ENCODE measurements at places on chromosomes 4 and X.
A peak's percentile ranks its signal among the peaks of the same experiment; 100 is the strongest.

DNA sequence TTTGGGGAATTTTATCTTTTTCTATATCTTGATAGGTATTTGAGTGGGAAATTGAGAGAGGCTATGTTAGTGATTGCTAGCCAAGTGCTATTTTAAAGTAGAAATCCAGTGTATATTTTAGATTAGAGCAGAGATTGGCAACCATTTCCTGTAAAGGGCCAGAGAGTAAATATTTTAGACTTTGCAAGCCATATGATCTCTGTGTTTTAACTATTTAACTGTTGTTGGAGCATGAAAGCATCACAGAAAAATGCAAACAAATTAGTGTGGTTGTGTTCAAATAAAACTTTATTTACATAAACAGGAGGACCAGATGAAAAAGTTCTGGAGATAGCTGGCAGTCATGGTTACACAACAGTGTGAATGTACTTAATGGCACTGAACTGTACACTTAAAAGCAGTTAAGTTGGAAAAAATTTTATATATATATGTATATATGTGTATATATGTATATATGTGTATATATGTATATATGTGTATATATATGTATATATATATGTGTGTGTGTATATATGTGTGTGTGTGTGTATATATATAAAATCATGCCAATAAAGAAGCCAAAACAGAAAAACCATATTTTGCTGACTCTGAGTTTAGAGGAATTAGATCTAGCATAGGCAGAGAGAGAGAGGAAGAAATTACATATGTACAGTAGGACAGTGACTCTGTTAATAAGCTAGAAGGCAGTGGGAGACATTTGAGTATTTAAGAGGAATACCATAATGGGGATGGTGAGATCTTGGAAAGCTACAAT is 83.4 kb downstream of the TMEM164 start:
- DNase-seq: no peak

- no peak for DNase-seq
Observed at GRCh38 chr4:30601070-30601865, 118.9 kb upstream of the PCDH7 start.

GRCh38 chrX:36334572-36334971 is 415.0 kb downstream of the CFAP47 start:
- DNase-seq: no peak

GRCh38 chrX:57675320-57675719 is 4.7 kb downstream of the NLRP2B start:
- DNase-seq: no peak

- no peak for DNase-seq
Observed at GRCh38 chrX:6778544-6779503, 243.9 kb upstream of the VCX3A start.

- DNase-seq: no peak
Observed at GRCh38 chr4:183413234-183414200, 30.9 kb upstream of the CDKN2AIP start.

DNA sequence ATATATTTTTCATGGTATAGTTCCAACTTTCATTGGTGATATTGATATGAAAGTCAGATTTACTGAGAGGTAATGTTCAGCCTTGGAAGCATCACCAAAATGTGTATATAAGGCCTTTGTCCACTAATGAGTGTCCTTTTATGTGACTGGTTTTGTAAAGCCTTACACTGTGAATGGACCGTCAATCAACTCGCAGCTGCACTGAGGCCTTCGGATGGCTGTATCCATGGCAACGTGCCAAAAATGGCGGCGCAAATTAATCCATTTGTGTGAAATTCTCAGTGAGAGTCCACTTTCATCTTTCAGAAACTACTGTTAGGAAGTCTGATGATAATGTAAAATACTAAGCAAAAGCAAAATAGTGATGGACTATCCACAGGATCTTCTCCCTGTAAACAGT is 131.7 kb downstream of the SPCS3 start:
- DNase-seq: peak; percentile 22

DNA sequence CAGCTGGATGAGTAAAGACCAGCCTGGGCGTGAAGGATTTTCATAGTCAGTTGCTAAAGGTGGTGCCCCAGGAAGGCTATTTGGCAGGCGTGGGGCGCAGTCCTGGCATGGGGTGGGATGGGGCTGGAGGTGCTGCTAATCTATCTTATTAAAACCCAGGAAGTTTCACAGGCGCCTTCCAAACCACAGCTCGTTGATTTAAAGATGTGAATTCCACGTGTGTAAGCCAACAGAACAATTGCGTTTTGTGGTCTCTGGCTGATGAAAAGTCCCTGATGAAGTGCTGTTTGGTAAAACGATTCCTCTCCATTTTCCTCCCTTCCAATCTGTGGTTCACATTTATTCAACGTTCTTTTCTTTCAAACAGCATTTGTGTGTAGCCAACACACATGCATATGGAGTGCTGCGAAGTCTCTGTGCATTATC is 105.0 kb downstream of the TBL1X start:
- no peak for DNase-seq

DNA sequence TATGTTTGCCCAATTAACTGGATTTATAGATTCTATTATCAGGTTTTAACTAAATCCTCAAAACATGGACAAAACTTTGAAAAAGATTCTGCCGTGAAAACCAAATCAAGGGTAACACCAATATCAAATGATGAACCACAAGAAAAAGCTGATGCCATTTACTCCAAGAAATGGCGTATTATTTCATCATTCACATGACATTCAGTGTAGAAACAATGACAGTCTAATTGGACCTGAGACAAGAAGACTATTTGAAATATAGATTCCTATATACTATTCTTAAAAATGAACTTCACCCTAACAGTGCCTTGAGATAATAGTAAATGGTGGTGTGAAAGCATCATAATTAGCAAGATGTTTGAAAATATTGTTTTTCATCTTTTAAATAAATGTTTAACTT is 4.8 kb downstream of the SLC25A31 start:
- no peak for DNase-seq

DNA sequence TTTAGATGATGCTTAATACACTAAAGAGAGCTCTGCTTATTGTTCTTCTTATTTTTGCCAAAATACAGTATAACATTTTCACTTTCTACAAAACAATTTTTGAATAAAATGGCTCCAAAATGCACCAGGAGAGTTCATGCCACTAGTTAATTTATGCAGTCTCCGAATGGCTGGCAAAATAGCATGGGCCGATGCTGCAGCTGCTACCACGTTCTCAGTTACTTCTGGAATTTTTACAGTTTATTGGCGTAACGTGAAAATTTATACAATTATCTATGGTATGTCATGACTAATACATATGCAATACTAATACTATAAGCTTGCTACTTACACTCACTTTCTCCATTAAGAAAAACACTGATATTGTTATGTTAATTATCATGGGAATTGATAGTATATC is 16.5 kb downstream of the KLHL13 start:
- no peak for DNase-seq

DNA sequence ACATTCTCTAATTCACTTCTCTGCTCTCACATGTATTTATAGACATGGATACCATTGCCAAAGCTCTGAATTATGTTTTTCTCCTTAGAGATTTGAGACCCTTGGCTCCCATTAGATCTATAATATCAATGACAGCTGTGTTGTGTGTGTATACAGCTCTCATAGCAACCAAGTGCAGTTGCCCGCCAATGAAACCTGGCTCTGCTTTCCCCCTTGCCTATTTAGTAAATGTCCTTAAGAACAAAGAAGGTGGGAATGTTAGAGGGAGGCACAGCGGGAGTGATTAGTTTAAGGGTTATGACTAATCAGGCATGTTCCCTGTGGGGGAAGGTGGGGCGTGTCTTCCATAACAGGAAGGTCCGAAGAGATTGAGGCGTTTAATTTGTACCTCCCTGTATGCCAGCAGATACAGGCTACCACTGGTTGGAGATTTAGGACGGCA is 100.5 kb upstream of the TBC1D9 start:
- DNase-seq: peak; percentile 10

DNA sequence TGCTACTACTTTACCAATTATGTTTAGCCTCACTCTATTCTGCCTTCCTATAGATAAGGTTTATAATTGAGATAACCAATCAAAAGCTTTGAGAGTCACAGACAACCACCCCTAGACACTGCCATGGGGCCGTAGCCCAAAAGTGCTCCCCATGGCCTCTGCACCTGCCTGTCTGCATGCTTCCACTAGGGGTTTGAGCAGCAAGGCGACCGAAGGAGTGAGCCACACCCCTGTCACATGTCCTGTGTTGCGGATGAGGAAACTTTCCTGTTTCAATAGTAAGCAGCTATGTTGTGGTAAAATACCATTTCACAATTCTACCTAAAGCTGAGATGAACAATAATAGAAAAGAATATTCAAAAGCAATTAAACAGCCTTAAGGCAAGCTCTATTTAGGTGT is 856.0 kb upstream of the FRG1 start:
- no peak for DNase-seq

DNA sequence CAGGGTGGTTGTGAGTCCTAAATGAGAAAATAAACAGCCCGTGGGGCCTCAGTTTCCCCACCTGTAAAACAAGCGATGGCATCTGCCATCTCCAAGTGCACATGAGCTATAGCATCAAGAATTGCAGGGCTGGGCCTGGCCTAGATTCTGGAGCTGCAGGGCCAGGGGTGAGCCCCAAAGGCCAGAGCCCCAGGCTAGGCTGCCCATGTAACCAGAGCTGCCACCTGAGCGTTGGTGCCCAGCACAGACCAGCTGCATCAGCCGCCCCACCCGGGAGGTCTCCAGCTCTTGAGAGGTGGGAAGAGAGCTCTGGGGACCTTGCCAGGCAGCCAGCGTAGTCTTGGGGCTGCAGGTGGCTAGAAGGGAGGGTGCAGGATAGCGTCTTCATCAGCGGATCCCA is 27.0 kb upstream of the GPR78 start:
- DNase-seq: no peak

- no peak for DNase-seq
Observed at GRCh38 chrX:29913647-29914046, 301.7 kb upstream of the MAGEB2 start.

DNA sequence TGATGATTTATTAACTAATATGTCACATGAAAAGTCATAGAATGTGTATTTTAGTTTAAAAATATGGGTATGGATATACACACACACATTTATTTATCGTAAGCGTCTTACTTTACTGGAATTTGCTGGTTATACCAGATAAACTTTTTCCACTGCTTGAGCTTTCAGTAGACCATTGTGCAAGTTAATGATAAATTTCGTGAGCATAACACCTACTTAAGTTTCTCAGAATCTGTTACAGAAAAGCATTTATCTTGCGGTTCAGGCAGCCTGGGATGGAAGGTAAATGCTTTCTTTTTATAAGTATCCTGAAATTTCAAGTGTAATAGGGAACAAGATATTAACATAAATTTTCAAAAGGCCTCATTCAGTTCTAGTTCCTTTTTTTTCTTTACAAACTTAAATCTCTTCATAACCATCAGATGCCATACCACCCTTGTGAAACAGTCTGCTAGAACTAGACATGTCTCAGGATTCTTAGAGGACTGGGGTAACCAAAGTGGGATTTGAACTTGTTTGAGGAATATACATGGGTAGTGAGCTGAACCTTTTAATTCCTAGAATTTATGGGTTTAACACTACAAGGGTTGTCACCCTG is 27.7 kb downstream of the ATP7A start:
- no peak for DNase-seq

GRCh38 chrX:55342533-55343501 is 78.1 kb upstream of the PAGE3 start:
- DNase-seq: no peak

- no peak for DNase-seq
Observed at GRCh38 chr4:8656185-8656517, 63.6 kb downstream of the CPZ start.

- DNase-seq: no peak
Observed at GRCh38 chr4:10007436-10007740, 13.9 kb downstream of the SLC2A9 start.

GRCh38 chr4:154640999-154641398 is 28.5 kb upstream of the FGG start:
- no peak for DNase-seq

DNA sequence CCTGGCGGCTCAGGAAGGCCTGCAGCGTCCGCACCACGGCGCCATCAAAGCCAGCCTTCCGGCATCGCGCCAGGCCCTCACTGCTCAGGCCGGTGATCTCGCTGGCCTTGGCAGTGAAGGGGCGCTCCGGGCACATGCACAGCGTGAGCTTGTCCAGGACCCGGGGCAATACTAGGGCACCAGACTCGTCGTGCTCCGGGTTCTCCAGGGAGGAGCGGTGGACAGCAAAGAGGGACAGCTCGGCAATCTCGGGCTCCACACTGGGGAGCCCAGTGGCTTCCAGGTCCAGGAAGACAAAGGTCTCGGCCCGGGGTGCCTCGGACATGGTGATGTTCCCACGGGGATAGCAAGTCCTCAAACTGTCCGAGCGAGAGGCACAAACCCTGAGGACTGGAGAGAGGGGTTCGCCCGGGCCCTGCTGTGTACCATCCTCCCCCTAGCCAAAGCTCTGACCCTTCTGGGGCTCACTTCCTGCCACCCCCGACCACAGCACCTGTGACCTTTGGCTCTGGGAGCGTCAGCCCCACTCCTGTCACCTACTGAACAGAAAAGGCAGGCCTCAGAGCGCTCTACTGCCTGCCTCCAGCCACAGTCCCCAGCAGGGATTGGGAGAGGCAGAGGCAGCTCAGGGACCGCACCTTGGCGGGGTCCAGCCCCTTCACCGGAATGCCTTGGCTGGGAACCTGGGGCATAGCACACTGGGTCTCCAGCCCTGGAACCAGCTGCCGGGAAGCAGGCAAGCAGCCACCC is 575 bp downstream of the TREX2 start:
- DNase-seq: no peak

- DNase-seq: no peak
Observed at GRCh38 chrX:136899221-136899620, 18.7 kb upstream of the RBMX start.

DNA sequence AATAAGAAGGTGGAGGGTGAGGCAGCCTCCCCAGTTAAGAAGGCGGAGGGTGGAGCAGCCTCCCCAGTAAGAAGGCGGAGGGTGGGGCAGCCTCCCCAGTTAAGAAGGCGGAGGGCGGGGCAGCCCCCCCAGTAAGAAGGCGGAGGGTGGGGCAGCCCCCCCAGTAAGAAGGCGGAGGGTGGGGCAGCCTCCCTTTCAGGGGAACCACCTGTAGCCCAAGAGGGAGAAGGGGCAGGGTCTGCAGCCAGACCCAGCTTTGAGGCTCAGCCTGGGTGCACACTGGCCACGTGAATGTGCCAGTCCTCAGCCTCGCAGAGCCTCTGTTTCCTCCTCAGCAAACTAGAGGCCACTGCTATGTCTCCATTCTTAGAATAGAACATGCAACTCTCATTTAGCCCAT is 52.6 kb downstream of the HMX1 start:
- no peak for DNase-seq

DNA sequence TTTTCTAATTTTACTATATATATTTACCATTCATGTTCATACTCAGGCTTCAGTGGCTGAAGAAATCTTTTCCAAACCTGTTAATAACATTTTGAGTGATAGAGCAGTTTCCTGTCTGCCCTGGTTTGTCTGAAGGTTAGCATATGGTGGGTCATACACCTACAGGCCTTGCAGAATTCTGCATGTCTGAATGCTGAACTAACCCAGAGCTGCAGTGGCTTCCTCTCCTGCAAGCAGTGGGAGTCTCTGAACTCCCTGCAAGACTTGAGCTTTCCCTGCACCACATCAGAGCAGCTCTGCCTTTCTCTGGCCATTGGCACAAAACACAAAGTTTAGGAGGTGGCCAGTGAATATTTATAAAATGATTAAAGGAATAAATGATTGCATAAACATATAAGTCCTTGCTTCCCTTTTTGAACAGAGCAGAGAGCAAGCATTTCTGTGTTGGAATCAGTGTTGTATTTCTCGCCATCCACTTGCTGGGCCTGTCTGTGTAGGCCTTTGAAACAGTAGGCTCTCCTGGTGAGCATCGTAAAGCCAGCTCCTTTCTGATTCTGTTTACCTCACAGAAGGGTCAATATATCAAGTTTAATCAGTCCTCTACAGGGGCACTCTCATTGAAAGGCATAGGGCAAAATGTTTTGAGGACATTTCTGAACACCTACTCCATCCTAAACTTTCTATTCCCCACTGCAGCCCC is 15.0 kb upstream of the UNC5C start:
- no peak for DNase-seq
